ENCODE measurements at places on chromosomes 6 and 20.

- no peak for DNase-seq
These were observed 13.9 kb upstream of the OCSTAMP start for GRCh38 chr20:46564241-46564957.

GRCh38 chr6:108510461-108511319 lies 50.0 kb upstream of the FOXO3 start:
- no peak for DNase-seq

DNA sequence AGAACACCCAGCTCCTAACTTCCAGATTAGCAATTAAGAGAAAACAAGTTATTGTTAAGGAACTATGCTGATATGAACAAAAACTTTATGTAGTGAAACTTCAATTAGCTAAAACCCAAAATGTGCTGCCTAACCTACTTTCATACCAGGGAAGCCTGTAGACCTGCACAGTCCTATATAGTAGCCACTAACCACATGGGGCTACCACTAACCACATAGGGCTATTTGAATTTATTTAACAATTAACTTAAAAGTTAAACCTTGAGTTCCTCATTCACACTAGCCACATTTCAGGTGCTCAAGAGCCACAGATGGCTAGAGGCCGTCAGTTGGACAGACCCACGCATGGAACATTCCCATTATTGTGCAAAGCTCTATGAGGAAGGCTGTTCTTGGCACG lies 72.4 kb upstream of the LAMP5 start:
- DNase-seq: no peak

DNA sequence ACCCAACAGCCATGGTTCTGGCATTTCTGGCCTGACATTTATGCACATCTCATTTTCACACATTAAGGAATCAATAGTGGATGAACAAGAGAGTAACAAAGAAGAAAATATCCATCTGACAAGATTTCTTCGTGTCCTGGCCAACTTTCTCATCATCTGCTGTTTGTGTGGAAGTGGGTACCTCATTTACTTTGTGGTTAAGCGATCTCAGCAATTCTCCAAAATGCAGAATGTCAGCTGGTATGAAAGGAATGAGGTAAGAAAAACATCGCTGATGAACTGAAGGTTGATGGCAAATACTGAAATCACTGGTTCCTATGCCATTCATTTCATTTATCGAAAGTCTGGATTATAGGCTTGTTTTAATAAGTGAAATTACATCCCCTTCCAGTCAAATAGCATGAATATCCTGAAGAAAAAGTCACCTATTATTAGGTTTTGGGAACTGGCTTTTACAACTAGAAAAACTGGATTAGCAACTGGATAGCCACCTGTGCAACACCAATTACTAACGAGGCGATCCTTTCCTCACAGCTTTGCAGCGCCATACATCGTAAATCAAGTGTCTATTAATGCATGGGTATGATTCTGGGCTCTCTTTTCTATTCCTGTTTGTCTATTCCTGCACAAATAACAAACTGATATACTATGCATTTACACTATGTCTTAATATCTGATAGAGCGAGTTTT lies 50.2 kb upstream of the NOP56 start:
- no peak for DNase-seq

DNA sequence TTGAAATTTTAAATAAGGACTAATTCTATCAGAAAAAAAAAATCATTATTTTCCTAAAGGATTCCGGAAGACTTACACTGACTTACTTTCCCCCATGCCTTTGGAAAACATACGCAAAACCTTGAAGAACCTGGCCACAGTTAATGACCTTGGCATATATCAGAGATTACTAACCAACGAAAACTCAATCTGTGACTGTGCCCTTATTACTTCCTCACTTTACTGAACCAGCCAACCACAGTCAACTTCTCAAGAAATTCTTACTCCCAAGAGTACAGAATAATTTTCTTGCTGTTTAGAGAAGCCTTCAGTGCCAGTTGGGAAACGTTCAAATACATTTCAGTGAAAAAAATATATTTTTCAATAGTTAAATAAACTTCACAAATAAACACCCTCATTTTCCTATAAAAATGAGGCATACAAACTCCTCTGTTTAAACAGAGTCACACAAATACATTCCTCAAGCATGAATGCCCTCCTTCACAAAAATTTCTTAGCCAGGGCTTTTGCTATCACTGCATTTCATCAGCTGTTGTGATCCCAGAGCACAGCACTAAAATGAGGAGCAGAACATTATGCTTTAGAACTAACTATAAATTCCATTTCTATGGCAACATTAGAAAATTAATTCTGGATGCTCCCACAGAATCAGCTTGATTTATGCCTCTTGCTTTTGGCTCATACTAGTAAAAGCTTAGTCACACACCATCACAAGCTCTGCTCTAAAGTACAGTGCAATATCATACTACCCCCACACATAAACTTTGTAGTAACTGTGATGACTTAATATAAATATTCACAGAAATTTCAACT lies 117.6 kb downstream of the DST start:
- DNase-seq: no peak

DNA sequence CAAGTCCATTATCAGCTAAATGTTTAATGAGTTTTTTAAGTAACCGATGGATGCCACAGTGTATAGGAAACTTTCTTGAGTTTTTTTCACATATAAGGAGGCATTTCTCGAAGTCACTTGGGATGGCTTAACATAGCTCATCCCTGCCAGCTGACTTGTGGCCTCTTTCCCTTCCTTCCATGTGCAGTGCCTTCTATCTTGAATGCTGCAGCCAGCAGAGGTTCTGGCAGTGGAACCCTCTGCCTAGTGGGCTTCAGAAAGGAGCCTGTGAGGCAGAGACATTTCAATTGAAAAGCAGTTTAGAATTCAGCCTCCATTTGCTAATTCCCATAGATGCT lies 51.9 kb downstream of the AKAP12 start:
- DNase-seq: no peak

DNA sequence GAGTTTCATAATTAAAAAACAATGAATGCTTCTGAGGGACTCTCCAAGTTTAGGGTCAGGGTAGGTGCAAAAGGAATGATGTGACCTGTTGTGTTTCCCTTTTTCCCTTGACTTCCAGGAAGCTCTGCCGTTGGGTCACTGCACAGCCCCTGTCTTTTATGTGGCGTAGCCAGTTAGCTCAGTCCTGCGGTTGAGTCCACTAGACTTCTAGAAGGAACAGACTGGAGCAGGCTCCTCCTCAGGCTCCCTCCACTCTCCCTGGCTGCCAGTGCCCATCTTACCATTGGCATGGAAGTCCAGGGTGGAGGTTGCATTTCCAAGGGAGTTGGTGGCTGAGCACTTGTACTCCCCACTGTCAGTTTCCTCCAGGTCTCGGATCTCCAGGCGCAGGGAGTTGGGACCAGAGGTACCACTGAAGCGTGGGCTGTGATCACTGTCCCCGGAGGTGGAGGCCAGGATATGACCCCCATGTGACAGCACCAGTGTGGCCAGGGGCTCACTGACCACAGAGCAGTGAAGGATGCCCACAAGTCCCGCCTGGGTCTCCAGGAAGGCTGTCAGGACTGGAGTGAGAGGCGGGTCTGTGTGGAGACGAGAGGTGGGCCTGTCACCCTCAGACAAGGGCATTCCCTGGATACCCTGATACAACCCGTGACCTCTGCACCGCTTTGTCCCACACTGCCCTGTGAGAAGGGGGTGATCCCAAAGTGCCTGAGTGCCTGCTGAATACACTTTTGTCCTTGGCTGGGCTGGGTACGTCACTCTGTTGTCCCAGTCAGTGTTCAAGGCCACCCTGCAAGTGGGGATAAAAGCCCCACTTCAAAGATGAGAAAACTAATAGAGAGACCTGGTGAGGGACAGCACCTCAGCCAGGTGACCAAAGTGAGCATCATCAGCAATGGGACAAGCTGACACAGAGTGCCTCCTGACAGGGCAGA lies 11.1 kb downstream of the SIGLEC1 start:
- DNase-seq: no peak

GRCh38 chr6:153790048-153790447 lies 249.0 kb upstream of the OPRM1 start:
- DNase-seq: peak; percentile 89

- no peak for DNase-seq
These were observed 276.7 kb downstream of the PLCB1 start for GRCh38 chr20:8408587-8409307.

- no peak for DNase-seq
These were observed 93.4 kb downstream of the ANKS1A start for GRCh38 chr6:34982424-34982852.

GRCh38 chr6:93248631-93249030 lies 170.7 kb downstream of the EPHA7 start:
- no peak for DNase-seq

DNA sequence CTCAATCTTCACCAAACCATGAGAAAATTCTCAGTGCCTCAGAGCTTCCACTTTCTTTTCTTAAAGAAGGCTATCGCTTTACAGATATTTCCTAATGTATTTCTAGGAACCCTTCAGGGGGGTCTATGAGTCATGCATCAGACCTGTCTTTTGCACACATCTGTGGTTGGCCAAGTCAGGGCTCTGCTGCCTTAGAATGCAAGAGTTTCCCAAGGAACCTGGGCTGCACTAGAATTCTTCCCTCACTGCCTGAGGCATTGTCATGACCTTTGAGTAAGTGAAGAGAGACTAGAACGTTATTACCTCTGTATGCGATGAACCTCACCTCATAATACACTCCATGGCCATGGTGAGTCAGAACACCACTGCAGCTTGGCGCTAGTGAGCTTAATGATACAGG lies 365.0 kb upstream of the ID4 start:
- peak; percentile 91 for DNase-seq

- no peak for DNase-seq
These were observed 15.4 kb downstream of the FYN start for GRCh38 chr6:111857674-111858337.

GRCh38 chr6:100257793-100258395 lies 206.8 kb downstream of the SIM1 start:
- peak; percentile 80 for DNase-seq

DNA sequence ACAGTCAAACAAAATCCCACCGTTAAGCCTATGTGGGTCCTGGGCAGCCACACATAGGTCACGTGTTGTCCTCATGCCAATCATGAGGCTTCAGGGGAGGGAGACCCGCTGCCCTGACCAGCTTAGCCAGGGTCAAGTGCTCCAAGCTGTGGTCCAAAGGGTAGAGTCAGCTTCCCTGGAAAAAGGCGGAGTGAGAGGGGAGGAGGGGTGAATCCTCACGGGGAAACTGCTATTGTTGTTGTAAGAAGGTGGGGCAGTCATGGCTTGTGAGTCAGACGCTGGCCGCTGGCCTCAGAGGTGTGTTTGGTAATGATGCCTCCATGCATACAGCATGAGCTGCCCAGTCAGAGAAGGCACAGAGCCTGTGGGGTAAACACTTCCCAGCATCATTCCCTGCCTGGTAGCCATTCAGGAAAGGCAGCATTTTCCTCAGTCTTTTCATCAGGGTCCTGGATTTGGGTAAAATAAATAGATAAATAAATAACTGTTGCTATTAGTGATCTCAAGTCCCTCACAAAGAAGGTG lies 8.7 kb downstream of the CST3 start:
- DNase-seq: peak; percentile 93
